NT2/D1 (cell line): ENCODE measurements at places on chromosomes 6 and 20.

GRCh38 chr6:166687879-166688205 is 60.8 kb upstream of the RPS6KA2 start:
- DNase-seq: no peak

DNA sequence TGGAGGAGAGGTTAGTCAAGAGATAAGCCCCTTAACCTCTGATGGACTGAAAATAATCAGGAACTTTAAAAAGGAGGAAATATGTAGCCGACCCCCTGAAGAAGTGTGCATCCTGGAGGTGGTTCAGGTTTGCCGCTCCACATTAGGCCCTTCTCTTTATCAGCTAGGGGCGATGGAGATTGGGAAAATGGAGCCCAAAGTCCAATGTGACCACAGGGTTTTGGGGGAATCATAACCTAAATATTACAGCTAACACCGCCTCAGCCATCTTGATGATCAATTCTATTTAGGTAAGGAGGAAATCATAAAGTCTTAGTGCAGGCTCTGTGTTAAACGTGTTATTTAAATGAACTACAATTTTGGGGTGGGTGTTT is 1.2 kb downstream of the OGFRL1 start:
- no peak for DNase-seq

GRCh38 chr6:134806180-134806798 is 143.6 kb downstream of the ALDH8A1 start:
- DNase-seq: no peak

GRCh38 chr6:42973926-42974325 is 5.1 kb downstream of the PEX6 start:
- DNase-seq: no peak

- DNase-seq: no peak
Measured at GRCh38 chr20:24795436-24795835, 153.6 kb upstream of the CST7 start.

GRCh38 chr20:10119336-10119735 is 84.5 kb downstream of the ANKEF1 start:
- no peak for DNase-seq

- no peak for DNase-seq
Measured at GRCh38 chr6:117568831-117569410, 33.4 kb downstream of the GOPC start.

DNA sequence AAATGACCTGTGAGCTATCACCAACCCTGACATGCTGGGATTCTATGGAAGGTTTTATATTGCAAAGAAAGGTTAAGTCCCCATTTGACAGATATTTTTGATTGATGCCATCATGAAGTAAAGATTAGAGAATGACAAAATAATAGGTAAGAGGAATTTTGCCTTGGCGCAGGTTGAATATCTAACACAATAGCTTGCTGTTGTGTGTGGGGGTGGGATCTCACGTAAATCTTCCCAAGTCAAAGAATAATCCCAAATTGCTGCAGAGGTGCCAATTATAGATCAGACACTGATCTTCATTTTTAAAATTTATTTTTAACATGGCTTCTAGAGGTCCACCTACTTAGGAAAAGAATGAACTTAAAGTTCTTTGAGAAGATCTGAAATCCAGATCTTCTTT is 135.5 kb downstream of the FIG4 start:
- DNase-seq: no peak

GRCh38 chr20:57638895-57639236 is 18.6 kb upstream of the ZBP1 start:
- DNase-seq: no peak

GRCh38 chr6:168082860-168083513 is 4.0 kb upstream of the FRMD1 start:
- DNase-seq: no peak
